ENCODE measurements at places on chromosomes 4 and X.

DNA sequence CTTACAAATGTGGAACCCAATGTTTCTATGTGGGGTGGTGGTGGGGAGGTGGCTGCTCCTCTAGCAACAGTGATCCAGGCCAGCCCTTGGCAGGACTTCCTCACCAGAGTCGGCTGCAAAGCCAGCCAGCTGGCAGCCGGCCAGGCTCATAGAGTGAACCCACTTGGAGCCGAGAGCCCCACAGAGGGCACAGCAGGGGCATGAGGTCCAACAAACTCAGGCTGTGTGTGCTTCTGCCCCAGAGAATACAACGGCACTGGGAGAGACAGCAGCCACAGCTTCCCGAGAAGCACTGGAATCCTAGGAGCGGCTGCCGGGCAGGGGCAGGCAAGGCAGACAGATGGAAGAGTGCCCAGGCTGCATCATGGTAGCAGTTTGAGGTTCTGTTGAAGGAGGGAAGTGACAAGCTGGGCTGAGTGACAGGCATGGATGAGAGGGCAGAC is 23.5 kb upstream of the SOWAHD start:
- DNase-seq, result no peak

- no peak for DNase-seq
Measured at GRCh38 chrX:135984256-135984655, 979 bp upstream of the SLC9A6 start.

GRCh38 chrX:52118262-52118661 is 49.3 kb upstream of the MAGED4B start:
- no peak for DNase-seq

GRCh38 chrX:46739736-46740135 is 19.2 kb downstream of the SLC9A7 start:
- no peak for DNase-seq

DNA sequence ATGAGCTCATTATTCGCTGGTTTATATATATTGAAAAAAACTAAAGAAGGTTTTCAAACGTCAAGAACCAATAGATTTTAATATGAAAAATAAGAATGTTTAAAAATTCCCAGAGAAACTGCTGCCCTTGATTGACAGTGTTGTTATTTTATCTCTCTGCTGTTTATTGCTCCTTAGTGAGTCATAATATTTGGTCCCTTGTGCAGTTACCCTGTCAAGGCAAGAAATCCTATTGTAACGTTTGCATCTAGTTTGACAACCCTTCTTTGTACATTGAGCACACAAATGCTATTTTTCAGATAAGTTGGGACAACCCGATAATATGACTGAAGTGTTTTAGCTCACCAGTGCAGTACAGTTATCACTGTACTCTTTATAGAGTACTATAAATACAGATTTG is 349.4 kb downstream of the CCSER1 start:
- no peak for DNase-seq

GRCh38 chr4:38069271-38069760 is 109.1 kb downstream of the PTTG2 start:
- DNase-seq, result no peak

DNA sequence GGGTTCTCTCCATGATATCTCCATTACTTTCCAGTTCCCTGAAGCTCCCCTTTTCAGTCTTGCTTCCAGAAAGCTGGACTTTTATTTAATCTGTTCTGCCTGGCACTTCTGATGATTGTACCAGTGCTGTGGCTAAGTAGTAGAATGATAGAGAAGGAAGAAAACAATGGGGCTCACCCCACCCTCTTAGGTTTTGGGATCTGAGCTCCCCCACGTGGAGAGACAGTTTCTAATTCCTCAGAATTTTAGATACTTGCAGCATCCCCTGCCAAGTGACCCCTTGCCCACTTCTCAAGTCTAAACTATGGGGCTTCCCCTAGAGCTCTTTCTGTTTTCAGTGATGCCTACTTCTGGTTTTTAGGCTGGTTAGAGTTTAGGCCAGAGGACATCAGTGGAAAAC is 73.9 kb downstream of the GC start:
- no peak for DNase-seq

GRCh38 chr4:79184476-79184875 is 141.4 kb downstream of the NAA11 start:
- no peak for DNase-seq

All from SIG-M5 (cell line).